ENCODE measurements at places on chromosomes 16 and 17. TPM values are rescaled to one million over a fixed set of nuclear protein-coding genes. Genes with fewer than 3 reads are reported as not detected.

Gene MLKL
- 18.3 TPM for total RNA-seq

Gene KCNG4
- total RNA-seq = not detected

DNA sequence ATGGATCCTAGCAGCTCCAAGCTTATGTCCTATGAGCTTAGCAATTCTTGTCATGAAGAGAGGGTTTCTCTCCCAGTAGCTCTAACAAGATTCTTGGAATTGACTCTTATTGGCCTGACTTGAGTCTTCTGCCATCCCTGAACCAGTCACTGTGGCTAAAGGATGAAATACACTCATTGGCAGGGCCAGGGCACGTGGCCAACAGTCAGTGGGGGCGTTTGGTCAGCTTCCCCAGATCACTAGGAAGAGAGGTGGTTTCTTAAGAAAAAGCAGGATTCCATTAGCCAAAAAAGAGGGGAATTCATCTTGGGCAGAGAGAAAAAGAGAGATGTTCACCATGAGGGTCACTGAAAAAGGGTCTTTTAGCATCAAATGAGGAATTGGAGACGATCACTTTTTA, 363.2 kb downstream of the SNX29 start:
- no peak for DNase-seq

GRCh38 chr16:60991886-60992285, 1044.4 kb downstream of the CDH8 start:
- DNase-seq = no peak

All from activated CD4-positive, alpha-beta memory T cell treated with anti-CD3 and anti-CD28 coated beads for 36 hours (primary cell).